Activated CD4-positive, alpha-beta memory T cell treated with anti-CD3 and anti-CD28 coated beads, Interleukin-2, amount 10 ng/mL, durations not matched to agents 7 days and 5 days (primary cell): ENCODE measurements at places on chromosomes 12 and 14. TPM values are rescaled to one million over a fixed set of nuclear protein-coding genes. Genes with fewer than 3 reads are reported as not detected.

The TNS2 gene
- 0.78 TPM for total RNA-seq

The TBX5 gene
- total RNA-seq: not detected

The MDP1 gene
- total RNA-seq: 17.0 TPM

The PRR4 gene
- 0.68 TPM for total RNA-seq

The ARG2 gene
- total RNA-seq: 7.7 TPM

DNA sequence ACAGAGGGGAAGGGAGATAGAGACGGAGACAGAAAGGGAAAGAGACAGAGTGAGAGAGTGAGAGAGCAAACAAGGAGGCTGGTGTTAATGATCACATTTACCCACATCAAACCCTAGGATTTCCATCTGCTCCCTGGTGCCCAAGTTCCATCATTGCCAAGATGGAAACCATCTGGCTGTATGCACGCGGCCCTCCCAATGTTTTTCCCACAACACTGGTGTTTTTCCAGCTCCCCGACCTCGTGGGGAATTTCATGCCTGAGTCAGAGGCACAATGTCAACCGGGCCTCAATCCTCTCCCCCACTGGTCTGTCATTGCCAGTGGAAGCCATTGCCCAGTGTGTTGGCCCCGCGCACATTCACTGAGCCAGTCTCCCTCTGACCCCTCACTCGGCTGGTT, 19.9 kb upstream of the BDKRB2 start:
- H3K36me3 ChIP-seq: no peaks in the 10 kb centered on the region
- H3K4me3 ChIP-seq: no peak overlapping the region
- peaks cover 2% of the 10 kb centered on the region for H3K27me3 ChIP-seq

DNA sequence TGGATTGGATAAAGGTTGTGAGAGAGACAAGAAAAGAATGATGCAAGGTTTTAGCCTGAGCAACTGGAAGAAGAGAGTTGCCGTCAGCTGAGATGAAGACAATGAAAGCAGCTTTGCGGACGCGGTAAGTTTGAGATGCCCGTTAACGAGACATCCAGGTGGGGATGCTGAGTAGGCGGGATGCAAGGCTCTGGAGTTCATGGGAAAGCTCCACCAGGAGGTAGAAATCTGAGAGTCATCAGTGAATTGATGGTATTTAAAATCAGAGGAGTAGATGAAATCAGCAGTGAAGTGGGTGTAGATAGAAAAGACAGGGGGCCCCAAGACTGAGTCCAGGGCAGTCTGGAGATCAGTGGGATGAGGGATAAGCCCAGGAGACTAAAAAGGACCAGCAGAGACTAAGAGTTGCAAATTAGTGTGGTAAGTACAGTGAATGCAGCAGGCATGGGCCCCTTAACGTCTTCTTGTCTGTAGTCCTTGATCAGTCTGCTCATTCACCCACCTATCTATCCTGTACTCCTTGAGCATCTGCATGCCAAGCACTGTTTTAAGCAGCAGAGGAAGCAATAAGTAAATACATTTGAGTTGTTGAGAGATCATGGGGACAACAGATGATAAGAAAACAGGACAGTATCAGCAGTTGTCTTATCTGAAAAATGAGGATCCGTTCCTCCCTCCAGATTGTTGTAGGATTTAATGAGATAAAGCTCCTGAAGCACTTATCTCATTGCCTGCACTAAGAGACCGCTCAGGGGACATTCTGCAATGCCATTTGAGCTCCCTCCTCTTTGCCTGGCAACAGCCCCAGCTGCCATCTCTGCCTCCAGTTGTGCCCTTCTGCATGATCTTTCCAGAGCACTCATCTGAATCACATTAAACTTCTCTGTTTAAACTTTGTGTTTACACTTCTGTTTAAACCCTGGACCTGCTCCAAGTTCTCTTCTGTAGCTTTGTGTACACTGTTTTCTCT, 91.5 kb downstream of the APAF1 start:
- DNase-seq: no peak
- peaks cover 23% of the 10 kb centered on the region for H3K36me3 ChIP-seq
- H3K4me3 ChIP-seq: no peak overlapping the region
- no peaks in the 10 kb centered on the region for H3K27me3 ChIP-seq

DNA sequence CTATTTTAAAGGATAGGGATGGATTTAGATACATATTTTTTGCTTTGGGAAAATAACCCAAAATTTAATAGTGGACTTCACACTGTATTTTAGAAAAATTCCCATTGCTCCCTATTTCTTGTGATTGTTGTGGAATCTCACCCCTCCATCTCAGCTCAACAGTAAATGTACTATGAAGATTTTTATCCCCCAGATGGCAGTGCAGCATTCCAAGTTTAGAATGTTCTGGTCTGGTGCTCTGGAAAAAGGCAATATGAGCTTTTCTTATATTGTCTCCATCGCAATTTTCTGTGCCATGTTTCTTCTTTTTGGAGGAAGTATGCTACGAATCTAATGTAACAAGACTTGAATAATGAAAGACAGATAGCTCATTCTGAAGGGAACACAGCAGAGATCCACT, 471.7 kb upstream of the SYT1 start:
- DNase-seq: no peak
- H3K4me1 ChIP-seq: no peaks in the 10 kb centered on the region

GRCh38 chr12:127078577-127079350, 1188.2 kb upstream of the TMEM132C start:
- H3K27ac ChIP-seq: no peak overlapping the region
- peaks cover 9% of the 10 kb centered on the region for H3K4me1 ChIP-seq
- H3K36me3 ChIP-seq: no peaks in the 10 kb centered on the region
- peaks cover 22% of the 10 kb centered on the region for H3K27me3 ChIP-seq

DNA sequence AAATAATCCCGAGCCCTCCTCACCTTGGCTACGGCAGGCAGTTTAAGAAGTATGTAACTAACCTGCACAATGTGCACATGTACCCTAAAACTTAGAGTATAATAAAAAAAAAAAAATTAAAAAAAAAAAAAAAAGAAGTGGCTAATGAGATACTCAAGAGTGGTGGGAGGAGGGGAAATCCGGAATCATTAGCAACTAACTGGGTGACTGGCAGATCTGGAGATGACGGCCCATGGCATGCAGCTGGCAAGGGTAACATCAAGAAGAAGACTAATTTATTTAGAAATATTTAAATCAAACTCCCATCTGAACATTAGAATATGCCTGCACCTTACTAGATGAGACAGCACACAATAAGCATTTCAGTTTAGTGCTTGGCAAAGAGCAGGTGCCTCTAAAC, 52.3 kb upstream of the TMCC3 start:
- no peak overlapping the region for H3K27ac ChIP-seq
- no peaks in the 10 kb centered on the region for H3K4me1 ChIP-seq
- H3K27me3 ChIP-seq: peaks cover 23% of the 10 kb centered on the region
- no peak for DNase-seq

DNA sequence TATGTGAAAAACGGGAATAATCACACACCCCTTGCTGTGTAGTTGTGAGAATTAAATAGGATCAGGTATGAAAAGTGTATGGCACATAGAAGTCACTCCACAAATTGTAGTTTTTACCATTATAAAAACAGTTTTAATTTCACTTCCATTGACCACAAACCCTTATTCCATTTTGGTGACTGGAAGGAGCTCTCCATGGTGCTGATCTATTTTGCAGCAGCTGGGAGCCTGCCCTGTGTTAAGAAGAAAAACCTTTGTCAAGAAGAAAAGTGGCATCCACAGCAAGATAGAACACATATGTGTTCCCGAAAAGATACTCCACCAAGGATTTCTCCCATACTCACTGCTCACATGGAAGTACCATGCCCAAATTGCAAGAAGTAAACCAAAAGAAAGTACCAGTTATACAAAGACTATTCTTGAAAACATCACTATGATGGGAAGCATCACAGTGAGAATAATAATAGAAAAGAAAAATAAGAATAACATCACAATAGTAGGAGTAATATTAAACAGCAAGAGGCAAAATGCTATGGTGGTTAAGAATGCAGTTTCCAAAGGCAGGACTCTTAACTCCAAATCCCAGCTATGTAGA, 58.7 kb downstream of the TUNAR start:
- no peaks in the 10 kb centered on the region for H3K4me1 ChIP-seq
- DNase-seq: no peak
- H3K27me3 ChIP-seq: no peaks in the 10 kb centered on the region

DNA sequence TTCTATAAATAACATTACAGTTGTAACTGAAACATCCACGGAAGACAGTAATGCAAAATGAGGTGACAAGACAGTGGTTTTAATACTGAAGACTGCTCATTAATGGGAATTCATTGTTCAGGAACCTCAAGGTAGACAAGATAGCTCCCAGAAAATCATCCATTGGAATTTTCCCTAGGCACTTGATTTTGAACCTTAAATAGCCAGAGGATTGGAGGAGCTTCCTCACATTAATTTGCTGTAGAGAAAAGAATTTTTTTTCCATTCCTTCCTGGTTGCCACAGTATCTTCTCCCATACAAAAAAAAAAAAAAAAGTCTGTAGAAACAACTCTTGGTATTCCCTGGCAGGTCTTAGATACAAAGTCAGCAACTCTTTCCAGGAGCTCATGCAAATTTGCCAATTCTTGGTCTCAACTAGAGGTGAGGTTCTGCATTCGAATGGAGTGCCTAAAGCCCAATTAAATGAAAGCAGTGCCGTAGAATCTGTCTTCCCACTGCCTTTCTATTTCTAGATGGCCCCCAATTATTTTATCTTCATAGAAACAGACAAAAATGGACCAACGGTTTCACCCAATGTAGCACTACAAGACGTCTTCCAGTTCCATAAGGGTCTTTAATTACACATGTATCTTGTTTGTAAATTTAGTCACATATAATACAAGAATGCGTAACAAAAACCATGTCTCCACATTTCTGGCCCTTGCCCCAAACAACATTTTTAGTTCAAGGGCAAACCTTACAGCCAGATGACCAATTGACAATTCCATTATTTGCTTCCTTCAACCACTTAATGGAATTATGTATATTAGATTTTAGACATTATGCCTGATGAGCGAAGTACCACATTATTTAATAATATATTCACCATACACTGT, 13.5 kb downstream of the SLC38A2 start:
- no peaks in the 10 kb centered on the region for H3K27me3 ChIP-seq
- H3K36me3 ChIP-seq: peaks cover 56% of the 10 kb centered on the region
- H3K27ac ChIP-seq: no peak overlapping the region
- H3K4me3 ChIP-seq: no peak overlapping the region

- no peak for DNase-seq
- no peak overlapping the region for H3K27ac ChIP-seq
- H3K4me1 ChIP-seq: peaks cover 37% of the 10 kb centered on the region
- H3K4me3 ChIP-seq: no peak overlapping the region
Observed at GRCh38 chr14:95150910-95151309, 6.4 kb downstream of the DICER1 start.

DNA sequence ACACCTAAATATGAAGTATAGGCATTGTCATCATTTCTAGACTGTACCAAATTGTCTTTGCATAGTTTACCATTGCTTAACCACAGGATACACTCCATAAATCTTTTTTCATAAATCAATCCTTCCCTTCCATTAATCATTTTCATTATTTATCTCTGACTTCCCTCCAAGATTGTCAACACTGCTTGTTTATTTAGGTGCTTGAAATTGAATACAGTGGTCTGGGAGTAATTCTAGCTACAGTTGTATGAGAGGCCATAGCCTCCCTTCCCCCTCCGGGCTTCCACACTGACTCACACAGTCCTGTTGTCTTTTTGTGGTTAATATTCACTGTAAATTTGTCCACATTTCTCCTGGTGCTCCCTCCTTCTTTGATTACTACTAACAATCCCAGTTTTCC, 114.2 kb upstream of the ARID2 start:
- peaks cover 10% of the 10 kb centered on the region for H3K27me3 ChIP-seq
- H3K4me3 ChIP-seq: no peak overlapping the region

GRCh38 chr14:26987744-26988363, 390.0 kb upstream of the NOVA1 start:
- H3K36me3 ChIP-seq: no peaks in the 10 kb centered on the region
- no peak for DNase-seq
- no peak overlapping the region for H3K4me3 ChIP-seq

- peaks cover 4% of the 10 kb centered on the region for H3K36me3 ChIP-seq
- no peaks in the 10 kb centered on the region for H3K27me3 ChIP-seq
- peak overlapping the region; percentile 57 for H3K27ac ChIP-seq
Observed at GRCh38 chr14:63438065-63438757, 105.0 kb downstream of the PPP2R5E start.
